Activated naive CD4-positive, alpha-beta T cell treated with anti-CD3 and anti-CD28 coated beads for 36 hours (primary cell): ENCODE measurements at places on chromosomes 7 and 10.

- DNase-seq, result no peak
Measured at GRCh38 chr7:154371424-154371823, 319.2 kb downstream of the DPP6 start.

DNA sequence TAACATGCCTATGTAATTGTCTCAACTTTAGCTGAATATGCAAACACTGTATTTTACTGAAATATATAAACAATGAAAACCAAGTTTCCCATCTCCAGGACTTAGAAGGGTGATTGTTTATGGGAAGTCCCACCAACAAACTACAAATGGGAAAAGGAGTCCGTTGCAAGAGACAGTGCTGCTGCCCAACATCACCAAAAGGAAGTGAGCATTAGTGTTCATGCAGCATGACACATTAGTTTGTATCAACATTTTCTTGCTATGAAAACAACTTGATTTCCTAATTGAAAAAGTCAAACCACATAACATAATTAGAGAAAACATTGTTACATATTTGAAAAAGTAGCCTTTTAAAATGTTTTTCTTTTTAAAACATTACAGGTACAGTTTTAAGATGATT is 138.5 kb downstream of the ZNF438 start:
- DNase-seq, result no peak

- DNase-seq, result no peak
Measured at GRCh38 chr10:19825700-19826099, 9.5 kb downstream of the PLXDC2 start.

GRCh38 chr10:52701647-52702046 is 70.9 kb downstream of the MBL2 start:
- DNase-seq, result no peak

DNA sequence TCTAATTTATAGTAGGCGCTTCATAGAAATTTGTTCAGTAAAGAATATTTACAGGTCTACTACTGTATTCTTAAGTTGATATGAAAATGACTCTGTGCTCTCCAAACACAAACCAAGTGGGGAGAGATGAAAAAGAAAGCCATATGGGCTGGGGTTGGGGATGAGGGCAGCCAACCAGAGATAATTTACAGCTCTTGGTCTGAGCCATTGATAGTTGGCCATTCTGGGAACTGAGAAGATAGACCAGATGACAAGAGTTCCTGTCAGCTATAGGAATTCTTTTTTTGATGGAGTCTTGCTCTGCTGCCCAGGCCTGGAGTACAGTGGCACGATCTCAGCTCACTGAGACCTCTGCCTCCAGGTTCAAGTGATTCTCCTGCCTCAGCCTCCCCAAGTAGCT is 57.4 kb downstream of the LAMB4 start:
- DNase-seq, result no peak

GRCh38 chr10:803041-803741 is 113.7 kb upstream of the DIP2C start:
- no peak for DNase-seq

- DNase-seq, result no peak
Measured at GRCh38 chr10:130615457-130615856, 479.3 kb downstream of the GLRX3 start.

- no peak for DNase-seq
Measured at GRCh38 chr7:155168597-155169480, 98.7 kb downstream of the HTR5A start.

DNA sequence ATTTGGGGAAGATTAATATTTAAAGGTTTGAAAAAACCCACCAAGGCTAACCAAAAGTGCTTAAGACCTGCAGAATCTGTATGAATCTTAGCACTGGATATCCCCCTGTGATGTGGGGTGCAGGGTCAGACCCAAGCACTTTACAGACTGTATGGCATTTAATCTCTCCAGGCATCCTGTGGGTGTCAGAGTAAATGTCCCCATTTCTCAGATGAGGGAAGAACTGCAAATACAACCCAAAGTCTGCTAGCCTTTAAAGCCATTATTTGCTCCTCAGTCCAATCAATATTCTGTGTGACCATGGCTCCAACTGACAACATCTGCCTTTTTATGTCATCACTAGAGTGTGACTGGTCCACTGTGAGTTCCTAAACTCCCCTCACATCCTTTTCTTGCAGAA is 10.0 kb upstream of the MBL2 start:
- DNase-seq, result no peak

GRCh38 chr10:11163780-11164550 is 146.3 kb downstream of the CELF2 start:
- DNase-seq, result no peak

DNA sequence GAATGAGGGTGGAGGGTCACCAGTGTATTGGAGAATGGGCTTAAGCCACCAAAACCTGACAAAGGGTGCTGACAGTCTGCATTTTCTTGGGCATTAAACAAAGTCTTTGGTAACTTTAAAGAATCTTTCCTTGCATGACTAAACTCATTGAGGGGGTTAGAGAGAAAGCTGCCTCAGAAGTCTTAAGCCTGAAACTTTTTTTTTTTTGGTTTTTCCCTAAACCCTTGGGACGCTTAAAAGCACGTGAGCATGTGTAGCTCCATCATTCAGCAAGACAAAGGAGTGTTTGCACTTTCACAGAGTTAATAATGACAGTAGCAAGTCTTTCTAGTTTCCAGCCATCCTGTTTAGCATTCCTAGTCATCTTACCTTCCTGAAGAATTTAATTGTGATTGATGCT is 110.7 kb downstream of the LRMDA start:
- no peak for DNase-seq

GRCh38 chr10:15712883-15713282 is 6.8 kb downstream of the ITGA8 start:
- no peak for DNase-seq

- no peak for DNase-seq
Measured at GRCh38 chr7:30956704-30957103, 7.0 kb upstream of the GHRHR start.

DNA sequence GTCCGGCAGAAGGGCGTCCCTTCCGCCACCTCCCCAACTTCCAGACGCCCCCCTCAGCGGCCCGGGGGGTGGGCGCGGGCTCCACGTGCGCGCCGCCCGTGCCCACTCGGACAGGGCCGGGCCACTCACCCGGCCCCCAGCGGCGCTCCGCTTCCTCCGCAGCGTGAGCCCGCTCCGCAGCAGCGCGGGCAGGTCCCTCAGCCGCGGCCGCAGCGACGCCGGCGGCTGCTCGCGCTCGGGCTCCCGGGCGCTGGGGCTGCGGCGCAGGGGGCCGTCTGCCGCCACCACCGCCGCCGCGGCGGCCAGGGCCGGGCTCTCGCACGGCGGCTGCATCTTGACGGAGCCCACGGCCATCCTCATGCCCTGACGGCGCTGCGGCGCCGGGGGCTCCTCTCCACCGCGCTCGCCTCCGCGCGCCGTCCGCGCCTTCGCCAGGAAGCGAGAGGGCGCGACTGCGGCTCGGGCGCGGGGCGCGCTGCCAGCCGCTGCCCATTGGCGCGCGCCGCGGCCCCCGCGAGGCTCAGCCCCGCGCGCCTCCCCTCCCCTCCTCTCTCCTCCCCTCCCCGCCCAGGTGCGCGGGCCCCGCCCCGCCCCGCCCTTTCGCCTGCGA is at the start of gene RAPGEF5:
Gene RAPGEF5, minus strand, starts transcription at position 454 of the 610 bp plus-strand sequence. Its CDS starts 94 bp downstream, at position 360.
- DNase-seq, result no peak

- no peak for DNase-seq
Measured at GRCh38 chr10:75969031-75969430, 537.6 kb downstream of the LRMDA start.

- DNase-seq, result no peak
Measured at GRCh38 chr7:101104799-101105198, 19.5 kb downstream of the TRIM56 start.

- no peak for DNase-seq
Measured at GRCh38 chr7:88269586-88269985, 37.1 kb downstream of the STEAP4 start.

- DNase-seq, result no peak
Measured at GRCh38 chr7:29140873-29141468, 5.4 kb downstream of the CPVL start.

- DNase-seq, result no peak
Measured at GRCh38 chr7:26700386-26700785, 164.0 kb downstream of the SKAP2 start.
